Activated naive CD4-positive, alpha-beta T cell (primary cell): ENCODE measurements at places on chromosomes 5 and 9.

DNA sequence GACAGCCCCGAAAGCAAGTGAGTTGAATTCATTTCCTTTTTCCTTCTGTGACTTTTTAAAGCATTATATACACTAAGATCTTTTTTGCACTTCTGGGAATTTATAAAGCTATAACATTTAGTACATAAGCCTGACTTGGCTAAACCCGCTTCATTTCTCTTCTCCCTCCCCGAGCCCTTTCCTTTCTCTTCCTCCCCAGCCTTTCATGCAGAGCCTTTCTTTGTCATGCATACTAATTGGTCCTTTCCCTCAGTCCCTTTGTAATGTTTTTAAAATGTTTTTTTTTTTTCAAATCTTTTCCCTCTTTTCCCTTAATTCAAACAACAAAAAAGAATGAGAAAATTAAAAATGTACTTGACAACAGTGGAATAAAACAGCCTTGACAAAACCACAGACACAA lies 246.4 kb downstream of the PSAT1 start:
- no peak for DNase-seq

DNA sequence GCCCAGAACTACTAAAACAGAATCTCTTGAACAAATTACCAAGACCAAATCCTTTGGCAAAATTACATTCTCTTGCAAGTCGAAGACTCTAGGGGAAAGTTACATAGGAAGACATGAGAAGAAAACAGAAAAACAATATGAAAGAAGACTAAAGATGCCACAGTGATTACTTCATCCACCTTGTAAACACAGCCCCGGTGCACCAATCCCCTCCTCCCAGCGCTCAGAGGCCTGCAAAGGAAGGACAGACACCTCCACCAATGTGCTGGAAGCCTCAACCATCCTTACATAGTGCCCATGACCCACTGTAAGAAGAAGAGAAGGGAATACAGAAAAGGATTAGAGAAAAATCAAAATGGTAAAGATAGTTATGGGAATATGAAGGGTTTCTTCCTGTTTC lies 218.5 kb downstream of the SPOCK1 start:
- no peak for DNase-seq

- DNase-seq, result no peak
Measured at GRCh38 chr5:157543825-157544622, 31.6 kb downstream of the ADAM19 start.

GRCh38 chr5:137867664-137868063 lies at the start of gene MYOT:
Gene MYOT (plus strand): TSS chr5:137867860. CDS start chr5:137870652, 2,792 bp downstream.
- no peak for DNase-seq

GRCh38 chr5:131913603-131914002 lies 31.9 kb downstream of the MEIKIN start:
- DNase-seq, result no peak

DNA sequence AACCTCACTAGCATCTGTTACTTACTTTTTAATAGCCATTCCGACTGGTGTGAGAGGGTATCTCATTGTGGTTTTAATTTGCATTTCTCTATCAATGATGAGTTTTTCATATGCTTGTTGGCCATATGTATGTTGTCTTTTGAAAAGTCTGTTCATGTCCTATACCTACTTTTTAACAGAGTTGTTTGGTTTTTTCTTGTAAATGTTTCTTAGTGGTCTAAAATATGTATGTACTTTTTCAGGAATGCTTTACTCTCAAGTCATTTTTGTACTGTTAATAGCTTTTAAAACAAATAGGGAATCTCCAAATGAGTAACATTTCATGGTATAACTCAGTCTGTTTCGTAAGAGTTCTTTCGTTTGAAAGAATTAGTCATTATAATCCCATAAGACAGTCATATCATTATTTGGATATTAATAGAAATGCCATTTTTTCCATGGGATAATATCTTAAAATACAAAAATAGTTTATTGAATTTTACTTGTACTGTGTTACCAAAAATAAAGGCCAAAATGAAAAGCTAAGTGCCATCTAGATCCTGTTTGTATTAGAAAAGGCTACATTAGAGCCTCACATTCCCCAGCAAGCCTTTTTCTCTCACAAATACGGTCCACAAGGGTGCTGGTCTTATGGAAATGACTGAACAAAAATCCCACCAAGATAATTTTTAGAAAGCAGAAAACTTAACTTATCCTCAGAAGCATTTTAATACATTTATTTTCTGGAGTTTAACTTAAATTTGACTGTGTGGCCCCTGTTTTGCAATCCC lies 247.7 kb downstream of the PJA2 start:
- DNase-seq, result no peak

DNA sequence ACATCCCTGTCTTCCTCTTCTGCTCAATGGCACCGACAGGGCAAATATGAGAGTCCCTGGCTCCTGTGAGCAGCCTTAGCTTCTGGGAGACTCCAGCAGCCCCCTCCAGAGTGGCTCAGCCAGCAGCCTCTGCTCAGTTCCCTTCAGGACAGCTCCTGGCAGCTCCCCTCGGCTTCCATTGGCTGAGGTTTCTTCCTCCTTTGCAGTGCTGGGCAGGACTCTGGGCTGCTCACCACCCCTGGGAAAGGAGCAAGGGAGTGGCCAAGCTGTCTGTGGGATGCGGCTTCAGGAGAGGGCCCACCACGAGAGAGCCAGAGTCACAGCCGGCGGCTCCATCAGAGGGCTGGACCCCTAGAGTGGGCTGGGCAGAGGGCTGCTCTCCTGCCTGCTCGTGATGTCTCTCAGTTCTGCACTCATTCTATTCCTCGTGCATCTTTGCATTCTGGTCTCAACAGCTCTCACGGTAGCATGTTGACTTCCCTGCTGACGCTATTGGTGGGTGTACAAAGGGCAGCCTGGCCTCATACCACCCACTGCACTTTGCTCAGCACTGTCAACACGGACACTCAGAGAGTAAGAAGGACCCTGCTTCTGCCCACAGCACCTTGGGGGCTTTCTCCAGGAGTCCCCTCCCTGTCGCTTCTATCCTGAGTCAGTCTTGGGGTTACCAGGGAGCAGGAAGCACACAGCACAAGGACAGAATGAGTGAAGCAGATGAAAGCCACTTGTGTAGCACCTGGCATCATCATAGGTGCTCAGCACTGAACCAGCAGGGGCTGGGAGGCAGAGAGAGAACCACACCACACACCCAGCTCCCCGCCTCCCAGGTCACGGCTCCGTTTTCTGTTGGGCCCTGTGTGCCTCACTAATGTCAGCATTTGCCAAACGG lies 80.9 kb upstream of the ALDH1B1 start:
- no peak for DNase-seq

DNA sequence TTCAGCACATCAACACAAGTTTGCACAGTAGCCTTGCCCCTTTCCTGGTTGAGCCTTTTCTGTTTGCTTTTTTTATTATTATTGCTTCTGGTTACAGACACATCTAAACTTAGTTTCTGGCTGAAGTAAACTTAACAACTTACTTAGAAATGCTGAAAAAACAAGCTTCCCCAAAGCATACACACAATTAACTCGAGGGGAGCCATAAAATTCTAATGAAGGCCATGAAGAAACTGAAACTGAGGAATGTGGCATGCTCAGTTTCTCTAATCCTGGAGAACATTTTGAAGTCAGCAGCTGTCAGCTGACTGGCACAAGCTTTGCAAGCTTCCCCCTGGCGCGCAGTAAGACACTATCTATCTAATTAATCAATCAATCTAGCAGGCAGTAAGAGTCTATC lies 3.7 kb downstream of the MYO10 start:
- no peak for DNase-seq

DNA sequence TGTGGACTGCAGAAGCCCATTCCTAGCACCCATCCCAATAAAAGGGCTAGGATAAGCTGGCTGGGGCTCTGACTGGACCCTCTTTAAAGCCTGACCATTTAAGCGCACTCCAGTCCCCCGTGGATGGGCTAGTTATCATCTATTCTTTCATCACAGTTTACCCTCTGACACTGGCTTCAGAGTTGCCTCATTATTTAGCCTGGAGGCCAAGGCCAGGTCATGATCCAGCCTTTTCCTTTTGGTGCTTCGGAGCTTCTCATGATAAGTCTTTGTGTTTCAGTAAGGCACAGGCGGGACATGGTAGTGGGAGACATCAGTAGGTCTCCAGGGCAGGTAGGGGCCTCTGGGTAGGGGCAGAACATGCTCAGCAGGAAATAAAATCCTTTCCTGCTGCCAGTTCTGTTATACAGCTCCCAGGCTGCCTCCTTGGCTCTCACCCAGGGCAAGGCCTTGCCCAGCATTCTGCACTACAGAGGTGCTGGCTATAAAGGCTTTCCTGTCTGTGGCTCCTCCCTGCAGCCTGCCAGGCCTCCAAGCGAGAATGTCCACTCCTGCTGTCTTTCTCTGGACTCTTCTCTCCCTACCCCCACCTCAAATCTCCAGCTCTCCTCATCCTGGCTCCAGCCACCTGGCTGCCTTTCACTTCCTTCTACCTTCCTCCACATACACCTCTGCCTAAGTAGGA lies 128.8 kb downstream of the FSTL4 start:
- no peak for DNase-seq

GRCh38 chr5:55027595-55027994 lies 3.5 kb downstream of the GZMK start:
- DNase-seq, result no peak

GRCh38 chr9:79362100-79363081 lies 209.4 kb upstream of the TLE4 start:
- DNase-seq, result no peak

DNA sequence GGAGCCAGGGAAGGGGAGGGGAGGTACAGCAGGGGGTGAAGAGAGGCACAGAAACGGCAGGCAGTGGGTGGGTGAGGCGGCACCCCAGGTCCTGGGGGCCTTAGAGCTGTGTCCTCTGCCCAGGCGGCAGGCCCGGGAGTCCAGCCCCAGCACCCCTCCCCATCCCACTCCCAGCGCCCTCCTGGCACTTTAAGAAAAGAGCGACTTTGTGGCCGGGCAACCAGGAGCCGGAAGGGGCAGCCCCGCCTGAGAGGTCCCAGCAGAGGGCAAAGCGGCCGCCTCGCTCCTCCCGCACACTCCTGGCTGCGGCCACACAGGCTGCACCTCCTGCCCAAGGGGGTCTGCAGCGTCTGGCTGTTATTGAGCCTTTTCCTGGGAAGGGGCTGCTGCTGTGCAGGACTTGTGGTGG lies 42.6 kb downstream of the NACC2 start:
- DNase-seq, result no peak

- no peak for DNase-seq
Measured at GRCh38 chr5:67082941-67083340, 113.7 kb downstream of the CD180 start.

DNA sequence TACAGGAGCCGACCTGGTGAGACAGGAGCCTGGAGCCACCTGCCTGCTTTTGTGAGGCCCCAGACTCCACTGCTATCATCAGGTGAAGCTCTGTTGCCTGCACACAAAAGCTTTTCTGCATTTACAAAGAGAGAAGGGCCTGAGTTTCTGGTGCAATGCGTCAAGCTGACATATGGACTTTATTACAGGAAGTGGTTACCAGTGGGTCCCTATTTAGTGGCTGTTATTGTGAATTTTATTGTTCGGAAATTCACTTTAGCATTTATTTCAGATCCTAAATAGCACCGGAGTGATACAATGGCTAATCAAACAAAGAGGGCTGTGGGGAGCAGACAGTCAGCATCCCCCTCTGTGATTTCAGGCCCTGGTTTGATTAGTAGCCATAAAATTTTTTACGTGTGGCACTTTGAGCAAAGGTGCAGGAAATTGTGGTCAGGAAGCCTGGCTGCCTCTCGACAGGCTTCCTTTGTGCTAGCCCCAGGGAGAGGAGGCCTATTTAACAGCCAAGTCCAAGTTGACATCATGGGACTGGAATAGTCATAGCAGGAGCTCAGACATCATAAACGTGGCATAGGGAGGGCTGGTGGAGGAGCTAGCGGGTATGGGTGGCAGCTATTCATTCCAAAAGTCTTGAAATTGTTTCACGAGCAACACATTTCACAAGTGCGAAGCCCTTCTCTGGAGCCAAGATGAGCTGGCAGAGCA lies 8.4 kb downstream of the TGFBI start:
- no peak for DNase-seq

- no peak for DNase-seq
Measured at GRCh38 chr5:149110406-149110805, 30.9 kb upstream of the ABLIM3 start.

GRCh38 chr5:142737179-142737578 lies 33.0 kb upstream of the ARHGAP26 start:
- DNase-seq, result no peak

DNA sequence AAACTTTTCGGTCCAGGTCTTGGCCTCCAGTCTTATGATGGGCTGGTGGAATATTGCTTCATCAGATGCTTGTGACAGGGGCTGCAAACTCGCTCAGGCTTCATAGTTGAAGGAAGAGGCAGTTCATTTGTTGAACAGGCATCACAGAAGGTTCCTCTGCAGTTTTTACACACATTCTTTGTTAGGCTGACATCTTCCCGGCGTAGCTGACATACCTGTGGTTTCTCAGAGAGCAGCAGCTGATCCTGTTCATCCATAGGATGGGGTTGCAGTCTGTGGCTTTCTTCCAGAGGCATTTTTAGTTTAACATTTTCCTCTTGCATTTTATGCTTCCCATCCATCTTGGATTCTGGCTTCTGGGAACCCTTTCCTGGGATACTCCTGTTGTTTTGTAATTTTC lies 1255.2 kb downstream of the EFNA5 start:
- no peak for DNase-seq

GRCh38 chr9:112861155-112861554 lies 29.5 kb downstream of the SLC46A2 start:
- DNase-seq, result no peak

GRCh38 chr5:16160706-16161105 lies 18.9 kb downstream of the MARCHF11 start:
- no peak for DNase-seq

GRCh38 chr5:180649297-180650039 lies at the start of gene FLT4:
Gene FLT4 (minus strand): TSS chr5:180649600. CDS start chr5:180649545, 55 bp downstream.
- no peak for DNase-seq

GRCh38 chr5:14225173-14225834 lies 82.2 kb downstream of the TRIO start:
- DNase-seq, result no peak

DNA sequence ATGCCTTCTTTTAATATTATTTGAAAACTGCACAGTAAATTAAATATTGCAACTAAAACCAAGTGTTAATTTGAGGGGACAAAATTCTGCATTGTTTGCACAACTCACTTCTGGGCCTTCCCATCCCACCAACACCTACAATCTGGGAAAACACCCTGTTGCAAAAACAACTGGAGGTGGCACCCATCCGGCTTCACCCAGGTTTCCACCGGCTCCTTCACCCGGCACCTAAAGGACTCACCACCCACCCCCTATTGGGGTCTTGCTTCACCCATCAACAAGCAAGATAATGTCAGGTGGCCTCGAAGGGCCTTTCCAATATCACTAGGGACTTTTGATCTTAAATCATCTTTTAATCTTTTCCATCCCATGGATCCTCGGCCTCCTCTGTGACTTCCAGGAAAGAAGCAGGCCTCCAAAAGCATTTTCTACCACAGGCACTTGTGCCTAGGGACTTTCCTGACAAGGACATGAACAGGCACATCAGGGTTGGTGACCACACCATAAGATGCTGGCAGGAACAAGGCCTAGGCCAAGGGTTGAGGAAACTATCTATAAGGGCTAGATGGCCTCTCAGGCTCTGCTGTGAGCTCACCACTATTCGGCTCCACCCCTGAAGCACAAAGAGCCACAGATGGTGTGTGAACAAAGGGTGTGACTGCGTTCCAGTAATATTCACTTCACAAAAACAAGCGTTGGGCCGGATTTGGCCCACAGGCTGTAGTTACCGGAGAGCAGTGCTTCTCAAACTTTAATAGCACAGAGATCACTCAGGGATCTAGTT lies 205.1 kb downstream of the AUH start:
- no peak for DNase-seq
